H9 (cell line): ENCODE measurements at places on chromosomes 3 and 15.
A peak's percentile ranks its signal among the peaks of the same experiment; 100 is the strongest.

GRCh38 chr3:123818324-123818920, 65.7 kb downstream of the MYLK start:
- no peak for DNase-seq

GRCh38 chr3:123372686-123373473, 76.0 kb downstream of the ADCY5 start:
- no peak for DNase-seq

GRCh38 chr3:385151-385550, 188.6 kb downstream of the CHL1 start:
- DNase-seq, result no peak

DNA sequence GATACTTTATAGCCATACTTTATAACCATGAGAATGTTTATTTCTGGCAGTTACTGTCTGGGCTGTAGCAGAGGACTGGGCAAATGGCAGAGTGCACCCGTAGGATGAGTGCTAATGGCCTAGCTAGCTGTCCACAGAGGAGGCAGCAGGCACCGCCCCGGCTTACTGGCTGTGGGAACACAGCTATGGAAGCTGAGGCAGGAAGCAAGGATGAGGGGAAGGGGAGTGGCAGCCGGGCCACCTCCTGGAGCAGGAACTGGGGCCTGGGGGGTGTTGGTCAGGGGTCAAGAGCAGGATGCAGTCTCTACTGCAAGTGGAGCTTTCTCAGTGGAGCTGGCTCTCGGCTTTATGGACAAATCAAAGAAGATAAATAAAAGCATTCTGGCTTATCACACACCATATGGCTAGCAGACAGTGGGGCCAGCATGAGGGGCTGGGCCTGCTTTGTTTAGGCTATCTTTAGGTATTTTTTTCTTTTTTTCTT, 316.8 kb upstream of the CTDSPL start:
- DNase-seq, result no peak

- no peak for DNase-seq
Observed at GRCh38 chr3:157453824-157454223, 17.2 kb downstream of the PTX3 start.

DNA sequence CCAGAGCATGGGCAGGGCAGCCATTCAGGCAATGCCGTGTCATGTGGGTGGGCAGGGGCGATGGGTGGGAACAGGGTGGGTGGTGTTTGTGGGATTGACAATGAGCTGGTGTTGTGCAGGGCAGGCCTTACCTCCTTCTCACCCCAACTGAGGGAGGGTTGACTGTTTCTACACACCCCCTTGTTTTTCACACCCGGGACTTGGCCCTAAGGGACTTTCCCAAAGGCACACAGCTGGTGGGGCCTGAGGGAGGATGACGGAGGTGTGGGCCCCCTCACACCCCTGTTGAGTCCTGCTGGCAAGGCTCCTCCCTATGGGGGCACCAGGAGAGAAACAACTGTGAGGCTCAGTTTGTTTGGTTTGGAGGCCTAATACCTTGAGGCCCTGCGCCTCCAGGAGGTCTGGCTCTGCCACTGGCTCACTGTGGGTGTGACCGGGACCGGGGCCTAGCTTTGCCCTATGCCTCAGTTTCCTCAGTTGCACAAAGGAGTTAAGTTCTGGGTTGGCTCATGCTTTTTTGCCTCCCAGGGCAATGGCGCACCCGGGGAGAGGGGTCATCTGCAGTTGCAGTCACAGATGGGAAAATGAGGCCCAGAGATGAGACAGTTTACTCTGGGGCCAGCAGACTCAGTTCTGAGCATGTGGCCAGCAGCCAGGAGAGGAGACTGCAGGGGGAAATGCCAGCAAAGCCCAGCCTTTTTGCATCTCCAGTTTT, 5.1 kb upstream of the DNAH1 start:
- no peak for DNase-seq

- DNase-seq, result no peak
Observed at GRCh38 chr15:88512601-88513000, 33.9 kb downstream of the DET1 start.

DNA sequence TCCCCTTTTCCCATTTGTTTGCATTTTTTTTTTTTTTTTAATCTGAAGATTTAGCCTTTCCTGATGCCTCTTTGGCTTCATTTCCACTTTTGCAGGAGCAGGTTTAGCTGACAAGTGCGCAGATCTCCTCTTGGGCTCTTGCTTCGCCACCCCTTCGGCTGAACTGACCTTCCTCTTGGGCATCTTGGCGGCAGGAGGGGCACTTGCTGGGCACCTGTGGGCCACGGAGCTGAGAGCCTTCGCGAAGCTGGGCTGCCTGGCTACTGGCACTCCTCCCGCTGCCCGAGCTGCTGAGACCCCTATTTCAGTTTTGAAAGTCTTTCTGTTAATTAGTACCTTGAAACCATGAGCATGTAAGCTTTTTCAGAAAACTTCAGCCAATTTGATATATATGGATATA, 8.8 kb downstream of the ARL13B start:
- no peak for DNase-seq

DNA sequence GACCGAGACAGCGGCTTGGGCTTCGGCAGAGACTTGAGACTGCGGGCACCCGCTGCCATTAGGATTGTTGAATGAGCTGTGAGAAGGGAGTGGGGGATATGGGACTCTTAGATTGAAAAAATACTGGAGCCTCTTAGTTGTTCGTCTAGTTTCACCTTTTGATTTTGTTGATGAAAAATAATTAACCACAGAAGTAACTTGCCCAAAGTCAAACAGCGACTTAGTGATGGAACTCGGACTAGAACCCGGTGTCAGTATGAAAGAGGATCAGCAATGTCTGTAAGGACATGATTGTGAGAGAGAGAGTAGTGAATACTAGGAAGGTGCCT, 510 bp upstream of the GOLGB1 start:
- DNase-seq, result no peak

DNA sequence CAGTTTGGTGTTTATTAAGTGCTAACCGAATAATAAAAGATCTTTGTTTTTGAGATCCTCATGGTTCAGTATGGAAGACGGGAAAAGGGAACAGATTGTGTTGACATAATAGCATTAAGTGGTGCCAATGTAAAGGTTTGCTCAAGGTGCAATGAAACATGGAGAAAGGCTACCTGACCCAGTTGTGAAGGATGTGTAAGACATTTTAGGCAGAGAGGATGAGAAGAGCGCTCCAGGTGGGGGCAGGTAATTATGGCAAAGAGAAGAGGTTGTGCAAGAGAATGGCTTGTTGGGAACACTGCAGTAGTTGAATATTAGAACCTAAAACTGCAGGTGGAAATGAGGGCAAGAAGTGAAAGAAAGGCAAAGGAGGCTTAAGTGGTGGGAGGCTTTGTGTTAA, 140.8 kb downstream of the DIPK2A start:
- no peak for DNase-seq

GRCh38 chr15:73683777-73684580, at the start of gene CD276:
Gene CD276, plus strand, starts transcription at chr15:73684383. Its CDS starts 15,257 bp downstream, at chr15:73699640.
- DNase-seq, result peak; percentile 82

DNA sequence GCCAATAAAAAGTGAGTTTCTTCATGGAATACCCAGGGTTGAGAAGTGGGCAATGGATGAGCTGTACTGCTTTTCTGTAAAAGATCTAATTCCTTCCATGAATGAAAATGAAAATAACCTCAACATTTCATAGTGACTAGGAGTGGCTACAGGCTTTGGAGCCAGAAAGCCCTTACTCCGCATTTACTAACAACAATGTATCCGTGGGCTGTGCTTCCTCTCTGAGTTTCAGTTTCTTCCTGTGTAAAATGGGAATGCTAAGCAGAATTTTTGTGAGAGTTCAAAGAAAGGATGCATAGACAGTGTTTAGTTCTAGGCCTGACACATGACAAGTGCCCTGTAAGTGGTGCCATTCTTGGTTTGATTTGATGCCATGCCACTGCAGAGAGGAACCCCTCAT, 47.5 kb upstream of the TM4SF1 start:
- DNase-seq, result no peak

GRCh38 chr3:25489858-25490593, 62.0 kb downstream of the RARB start:
- DNase-seq, result no peak

- DNase-seq, result peak; percentile 75
Observed at GRCh38 chr15:97909291-97909891, 51.1 kb upstream of the ARRDC4 start.

- no peak for DNase-seq
Observed at GRCh38 chr3:5846261-5846660, 658.8 kb downstream of the EDEM1 start.

DNA sequence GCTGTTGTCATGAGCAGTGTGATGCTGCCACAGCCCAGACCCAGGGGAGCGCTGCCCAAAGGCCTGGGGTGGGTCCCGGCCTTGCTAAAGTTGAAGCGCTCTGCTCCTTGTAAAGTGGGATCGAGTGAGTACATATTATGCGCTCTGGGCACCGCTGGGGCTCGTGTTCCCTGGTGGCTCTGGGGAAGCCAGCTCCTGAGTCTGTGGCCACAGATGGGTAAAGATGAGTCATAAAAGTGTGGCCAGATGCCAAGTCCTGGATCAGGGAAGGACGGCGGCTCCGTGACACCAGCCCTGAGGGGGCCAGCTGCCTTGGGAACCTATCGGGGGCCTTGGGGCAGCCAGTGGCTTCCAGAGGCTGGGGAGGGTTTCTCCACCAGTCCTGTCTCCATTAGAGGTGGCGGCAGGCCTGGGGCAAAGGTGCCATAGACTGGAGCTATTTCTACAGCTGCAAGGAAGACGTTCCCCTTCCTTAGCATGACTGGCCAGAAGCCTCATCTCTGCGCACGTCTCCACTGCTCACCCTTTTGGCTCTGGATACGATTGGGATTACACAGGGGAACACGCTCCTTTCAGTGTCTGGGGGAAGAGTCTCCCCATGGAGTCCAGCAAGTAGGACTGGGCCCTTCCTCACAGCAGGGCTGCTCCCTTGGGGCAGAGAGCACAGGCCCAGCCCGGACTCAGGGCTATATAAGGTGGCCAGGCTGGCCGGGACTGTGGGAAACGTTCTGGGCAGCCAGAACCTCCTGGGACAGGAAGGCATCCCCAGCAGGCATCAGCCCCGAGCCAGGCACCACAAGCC, 1.2 kb upstream of the ITIH4 start:
- DNase-seq, result no peak

DNA sequence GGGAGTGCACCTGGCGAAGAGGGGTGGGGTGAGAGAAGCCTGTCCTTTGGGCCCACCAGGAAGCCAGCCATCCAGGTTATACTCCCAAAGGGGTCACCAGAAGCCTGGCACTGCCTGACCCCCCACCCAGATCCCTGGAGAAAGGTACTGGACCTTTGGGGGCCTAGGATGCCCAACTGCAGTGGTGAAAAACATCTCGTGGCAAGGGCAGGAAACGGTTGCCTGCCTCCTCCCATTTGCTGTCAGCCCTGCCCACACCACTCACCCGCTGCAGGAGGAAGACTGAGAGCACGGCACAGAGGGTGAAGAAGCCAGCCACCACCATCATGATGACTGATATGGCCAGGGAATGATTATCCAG, 2.2 kb upstream of the ULK3 start:
- no peak for DNase-seq

DNA sequence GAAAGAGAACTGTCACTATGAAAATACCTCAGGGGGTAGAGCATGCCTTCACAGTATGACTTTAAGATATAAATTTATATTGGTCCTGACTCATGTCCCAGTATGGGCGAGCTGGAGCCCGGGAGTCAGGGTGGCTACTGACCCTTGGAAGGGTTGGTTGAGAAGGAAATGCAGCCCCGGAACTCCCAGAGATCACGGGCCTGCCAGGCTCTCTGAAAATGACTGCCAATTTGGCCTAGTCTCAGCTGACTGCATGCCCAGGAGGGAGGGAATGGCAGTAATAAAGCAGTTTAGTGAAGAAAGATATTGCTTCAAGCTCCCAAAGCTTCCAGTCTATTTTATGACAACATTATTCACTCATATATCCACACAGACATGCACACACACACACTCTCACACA, 299.0 kb downstream of the NR2F2 start:
- DNase-seq, result no peak

- DNase-seq, result no peak
Observed at GRCh38 chr3:117885011-117885441, 1149.6 kb downstream of the IGSF11 start.

GRCh38 chr3:42742259-42742658, 30.8 kb downstream of the CCDC13 start:
- peak; percentile 4 for DNase-seq

DNA sequence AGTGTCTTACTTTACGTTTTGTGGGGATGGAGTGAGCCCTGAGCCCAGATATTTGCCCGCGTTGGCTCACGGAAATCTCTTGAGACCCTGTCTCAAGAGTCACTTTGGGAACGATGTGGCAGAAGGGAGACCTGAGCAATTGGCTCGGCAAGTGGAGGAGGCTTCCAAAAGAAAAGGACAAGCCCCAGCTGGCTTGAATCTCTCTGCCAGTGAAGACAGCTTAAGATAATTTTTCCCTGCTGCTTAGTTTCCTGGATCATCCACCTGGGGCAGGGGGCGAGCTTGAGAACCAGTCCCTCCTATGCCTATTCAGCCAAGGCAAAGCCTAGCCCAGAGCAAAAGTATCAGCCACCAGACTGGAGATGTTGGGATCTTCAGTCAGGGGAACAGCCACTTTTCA, 708 bp downstream of the SEC22A start:
- peak; percentile 38 for DNase-seq

DNA sequence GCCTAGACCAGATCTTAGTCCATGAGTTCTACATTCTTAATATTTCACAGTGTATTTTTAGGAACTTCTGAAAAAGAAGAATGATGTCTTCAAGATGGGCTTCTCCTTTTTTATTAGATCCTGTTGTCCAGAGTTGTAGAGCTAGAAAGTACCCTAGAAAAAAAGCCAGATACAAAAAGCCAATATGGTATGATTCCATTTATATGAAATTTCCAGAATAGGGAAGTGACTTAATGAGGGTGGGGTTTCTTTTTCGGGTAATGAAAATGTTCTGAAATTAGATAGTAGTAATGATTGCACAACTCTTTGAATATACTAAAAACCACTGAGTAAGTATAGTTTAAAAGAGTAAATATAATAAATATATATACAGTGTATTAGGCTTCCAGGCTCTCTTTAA, 116.9 kb downstream of the NFKBIZ start:
- no peak for DNase-seq

GRCh38 chr3:26590919-26591484, 31.6 kb upstream of the LRRC3B start:
- DNase-seq, result no peak

DNA sequence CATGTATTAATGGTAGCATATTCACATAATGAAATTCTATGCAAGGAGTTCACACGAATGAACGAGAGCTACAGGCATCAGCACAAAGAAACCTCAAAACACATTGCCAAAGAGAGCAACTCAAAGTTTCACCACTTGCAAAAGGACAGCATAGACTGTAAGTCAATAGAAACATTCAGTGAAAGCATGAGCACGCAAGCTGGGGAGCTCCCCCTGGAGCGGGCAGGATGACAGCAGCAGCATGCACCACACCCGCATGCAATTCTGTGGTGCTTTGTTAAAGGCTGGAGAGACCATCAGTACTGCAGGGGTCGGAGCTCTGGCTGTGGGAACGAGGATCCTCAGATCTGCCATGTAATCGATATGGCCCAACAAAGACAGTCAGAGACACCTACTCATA, 18.7 kb downstream of the OCA2 start:
- no peak for DNase-seq

- no peak for DNase-seq
Observed at GRCh38 chr3:79986338-79986737, 218.5 kb upstream of the ROBO1 start.
